ENCODE measurements at places on chromosomes 2 and 18. TPM values are rescaled to one million over a fixed set of nuclear protein-coding genes. Genes with fewer than 3 reads are reported as not detected.

Gene NT5C1B
- not detected for total RNA-seq

Gene SLC30A3
- 0.10 TPM for total RNA-seq

Gene AFTPH
- 55.1 TPM for total RNA-seq

Gene CNDP1
- total RNA-seq = 0.10 TPM

Gene PLCL1
- total RNA-seq = 10.9 TPM

Gene ATOH8
- 5.2 TPM for total RNA-seq

Gene LRP1B
- 1.7 TPM for total RNA-seq

Gene CRYGC
- not detected for total RNA-seq

Gene FHOD3
- 32.0 TPM for total RNA-seq

Gene C2orf15
- total RNA-seq = 1.4 TPM

Gene MARCHF4
- total RNA-seq = not detected

Gene ITGA4
- total RNA-seq = 19.0 TPM

Gene CAPN13
- total RNA-seq = 0.30 TPM

Gene DSC1
- total RNA-seq = 150 TPM

Gene CCDC148
- 1.2 TPM for total RNA-seq

Gene APOB
- total RNA-seq = 3.4 TPM

Gene MATN3
- 0.30 TPM for total RNA-seq

Data from skin of body (tissue), 3 donors.